ENCODE measurements at places on chromosomes 12 and 14.
A peak's percentile ranks its signal among the peaks of the same experiment; 100 is the strongest.

- no peak for DNase-seq
Observed at GRCh38 chr12:21823581-21823980, 49.1 kb upstream of the KCNJ8 start.

DNA sequence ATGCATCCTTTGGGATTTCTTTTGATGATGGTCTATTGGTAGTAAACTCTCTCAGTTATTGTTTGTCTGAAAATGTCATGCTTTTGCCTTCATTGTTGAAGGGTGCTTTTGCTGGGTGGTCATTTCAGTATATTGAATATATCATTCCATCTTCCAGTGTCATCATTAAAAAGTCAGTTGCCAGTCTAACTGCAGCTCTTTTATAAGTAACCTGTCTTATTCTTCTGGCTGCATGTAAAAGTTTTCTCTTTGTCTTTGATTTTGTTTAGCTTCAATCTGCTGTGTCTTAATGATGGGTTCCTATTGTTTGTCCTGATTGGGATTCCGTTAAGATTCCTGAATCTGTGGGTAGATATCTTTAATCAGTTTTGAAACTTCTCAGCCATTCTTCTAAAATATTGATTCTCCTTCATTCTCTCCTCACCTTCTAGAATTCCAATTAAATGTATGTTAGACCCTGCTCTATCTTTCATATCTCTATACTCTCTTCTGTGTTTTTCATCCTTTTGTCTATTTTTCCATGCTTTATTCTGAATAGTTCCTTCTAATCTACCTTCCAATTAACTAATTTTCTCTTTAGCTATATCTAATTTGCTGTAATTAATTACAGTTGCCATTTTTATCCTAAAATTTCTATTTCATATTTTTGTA is 6.4 kb downstream of the OAS1 start:
- no peak for DNase-seq

- no peak for DNase-seq
Observed at GRCh38 chr12:124993626-124994436, at the start of gene BRI3BP. TSS of gene BRI3BP (plus strand) at chr12:124993645. CDS start at chr12:124993791, 146 bp downstream.

GRCh38 chr14:55701638-55702037 is 121.6 kb downstream of the KTN1 start:
- no peak for DNase-seq

GRCh38 chr12:100656856-100657255 is 83.4 kb downstream of the GAS2L3 start:
- DNase-seq = no peak

GRCh38 chr12:46674129-46674528 is 151.7 kb downstream of the SLC38A4 start:
- no peak for DNase-seq

GRCh38 chr12:129651951-129652350 is 251.9 kb downstream of the TMEM132D start:
- DNase-seq = no peak

GRCh38 chr12:7122811-7123769 is 5.6 kb downstream of the RBP5 start:
- DNase-seq = no peak

- DNase-seq = no peak
Observed at GRCh38 chr12:54932038-54932437, 52.5 kb downstream of the TESPA1 start.

DNA sequence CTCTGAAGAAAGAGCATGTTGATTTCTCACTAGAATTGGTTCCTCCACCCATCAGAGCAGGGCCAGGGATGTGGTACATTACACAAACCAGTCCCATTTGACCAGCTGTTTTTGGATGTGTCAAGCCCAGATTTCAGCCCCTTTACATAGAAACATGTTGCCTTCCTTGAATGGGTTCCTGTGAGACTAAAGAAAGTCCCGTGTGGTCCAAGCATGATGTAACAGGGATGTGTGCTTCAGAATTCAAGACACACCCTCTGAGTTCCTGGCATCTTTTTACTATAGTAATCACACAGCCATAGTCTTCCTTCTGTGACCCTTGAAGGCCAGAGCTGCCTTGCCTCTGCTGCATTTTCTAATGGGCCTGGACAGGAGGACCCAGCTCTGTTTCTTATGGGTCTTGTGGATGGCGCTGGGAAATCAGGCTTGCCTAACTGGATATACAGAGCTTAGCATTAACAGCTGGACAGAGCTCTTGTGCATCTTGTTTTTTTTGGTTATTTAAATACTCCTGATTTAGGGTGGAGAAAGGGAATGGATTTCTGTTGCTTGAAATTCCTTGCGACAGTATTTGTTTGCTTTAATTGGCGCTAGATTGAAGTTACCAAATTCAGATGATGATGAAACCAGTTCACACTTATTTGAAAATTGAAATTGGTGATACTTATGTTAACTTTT is 341.0 kb downstream of the ZFP36L1 start:
- DNase-seq = no peak

DNA sequence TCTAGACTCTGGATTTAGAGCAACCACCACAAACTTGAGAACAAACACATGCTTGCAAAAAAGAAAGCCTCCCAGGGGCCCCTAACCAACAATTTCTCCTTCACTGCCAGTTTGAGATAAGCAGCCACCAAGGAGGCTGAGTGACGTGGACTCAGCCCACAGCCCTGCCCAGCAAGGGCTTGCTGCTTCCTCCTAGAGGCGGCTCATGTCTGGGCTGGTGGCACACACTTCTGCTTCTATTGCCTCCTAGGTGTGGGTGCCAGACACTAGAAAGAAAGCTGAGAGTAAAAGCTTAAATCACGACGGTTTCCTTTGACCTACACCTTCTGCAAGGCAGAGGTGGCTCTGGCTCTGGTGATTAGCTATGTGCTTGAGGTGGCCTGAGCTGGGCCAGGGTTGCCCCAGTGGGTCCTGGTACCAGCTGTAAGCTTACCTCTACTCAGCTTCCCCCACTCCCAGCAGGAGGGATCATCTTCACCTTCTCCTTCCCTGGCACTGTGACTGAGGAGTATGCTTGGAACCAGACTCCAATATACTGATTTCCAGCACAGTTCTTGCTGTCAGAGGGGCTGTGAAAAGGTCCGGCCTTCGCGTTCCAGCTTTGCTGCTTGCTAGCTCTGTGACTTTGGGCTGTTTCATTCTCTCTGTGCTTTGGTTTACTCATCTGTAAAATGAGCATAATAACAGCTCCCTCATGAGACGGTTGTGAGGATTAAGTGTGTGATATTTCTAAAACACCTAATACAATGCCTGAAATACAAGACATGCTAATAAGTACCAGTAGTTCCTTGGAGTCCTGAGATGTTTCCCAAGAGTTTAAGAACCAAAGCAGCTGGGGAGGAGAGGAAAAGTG is 89.7 kb upstream of the PARP11 start:
- DNase-seq = peak; percentile 65

DNA sequence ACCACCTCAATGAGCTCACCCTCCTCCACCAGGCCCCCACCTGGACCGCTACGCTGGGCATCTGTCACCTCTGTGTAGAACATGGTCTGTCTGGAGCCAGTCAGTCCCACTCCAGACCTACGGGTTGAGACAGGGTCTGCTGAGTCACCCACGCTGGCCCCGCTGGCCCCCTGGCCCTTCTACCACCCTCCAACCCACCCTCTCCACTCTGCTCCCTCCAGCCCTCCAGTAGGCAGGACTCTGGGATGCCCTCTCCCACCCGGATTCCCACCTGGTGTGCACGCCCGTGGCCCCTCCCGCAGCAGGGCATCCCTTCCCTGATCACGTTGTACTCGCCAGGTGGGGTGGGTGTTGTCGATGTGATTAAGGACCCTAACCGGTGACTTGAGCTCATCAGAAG is 4.6 kb upstream of the JAG2 start:
- DNase-seq = no peak

DNA sequence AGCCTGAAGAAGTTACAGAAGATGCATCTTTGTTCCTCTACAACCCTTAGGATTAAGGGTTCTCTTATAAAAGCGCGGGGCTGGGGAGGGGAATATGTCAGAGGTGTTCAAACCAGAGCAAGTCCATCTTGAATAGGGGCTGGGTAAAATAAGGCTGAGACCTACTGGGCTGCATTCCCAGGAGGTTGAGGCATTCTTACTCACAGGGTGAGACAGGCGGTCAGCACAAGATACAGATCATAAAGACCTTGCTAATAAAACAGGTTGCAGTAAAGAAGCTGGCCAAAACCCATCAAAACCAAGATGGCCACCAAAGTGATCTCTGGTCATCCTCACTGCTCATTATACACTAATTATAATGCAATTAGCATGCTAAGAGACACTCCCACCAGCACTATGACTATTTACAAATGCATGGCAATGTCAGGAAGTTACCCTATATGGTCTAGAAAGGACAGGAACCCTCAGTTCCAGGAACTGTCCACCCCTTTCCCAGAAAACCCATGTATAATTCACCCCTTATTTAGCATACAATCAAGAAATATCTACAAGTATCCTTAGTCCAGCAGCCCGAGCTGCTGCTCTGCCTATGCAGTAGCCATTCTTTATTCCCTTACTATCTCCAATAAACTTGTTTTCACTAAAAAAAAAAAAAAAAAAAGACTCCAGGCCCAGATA is 108.1 kb upstream of the FOXN3 start:
- DNase-seq = no peak

DNA sequence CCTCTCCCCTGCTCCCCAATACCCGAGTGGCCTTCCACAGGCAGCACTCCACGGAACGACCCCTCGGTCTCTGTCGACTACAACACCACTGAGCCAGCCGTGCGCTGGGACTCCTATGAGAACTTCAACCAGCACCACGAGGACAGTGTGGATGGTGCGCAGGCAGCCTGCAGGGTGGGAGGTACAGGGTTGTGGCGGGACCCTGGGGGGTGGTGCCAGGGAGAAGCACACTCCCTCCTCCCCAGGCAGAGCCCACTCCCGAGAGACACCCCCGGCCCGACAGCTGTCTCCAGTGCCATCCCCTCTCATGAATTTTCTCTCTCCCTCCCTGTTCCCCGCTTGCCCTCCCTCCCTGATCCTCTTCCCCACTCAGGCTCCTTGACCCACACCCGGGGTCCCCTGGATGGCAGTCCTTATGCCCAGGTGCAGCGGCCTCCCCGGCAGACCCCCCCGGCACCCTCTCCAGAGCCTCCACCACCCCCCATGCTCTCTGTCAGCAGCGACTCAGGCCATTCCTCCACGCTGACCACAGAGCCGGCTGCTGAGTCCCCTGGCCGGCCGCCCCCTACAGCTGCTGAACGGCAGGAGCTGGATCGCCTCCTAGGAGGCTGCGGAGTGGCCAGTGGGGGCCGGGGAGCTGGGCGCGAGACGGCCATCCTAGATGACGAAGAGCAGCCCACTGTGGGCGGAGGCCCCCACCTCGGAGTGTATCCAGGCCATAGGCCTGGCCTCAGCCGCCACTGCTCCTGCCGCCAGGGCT is 9.0 kb downstream of the TNS2 start:
- DNase-seq = no peak

GRCh38 chr12:45914090-45914489 is 76.3 kb downstream of the SCAF11 start:
- no peak for DNase-seq

- DNase-seq = no peak
Observed at GRCh38 chr12:43289426-43289801, 262.6 kb downstream of the ADAMTS20 start.

DNA sequence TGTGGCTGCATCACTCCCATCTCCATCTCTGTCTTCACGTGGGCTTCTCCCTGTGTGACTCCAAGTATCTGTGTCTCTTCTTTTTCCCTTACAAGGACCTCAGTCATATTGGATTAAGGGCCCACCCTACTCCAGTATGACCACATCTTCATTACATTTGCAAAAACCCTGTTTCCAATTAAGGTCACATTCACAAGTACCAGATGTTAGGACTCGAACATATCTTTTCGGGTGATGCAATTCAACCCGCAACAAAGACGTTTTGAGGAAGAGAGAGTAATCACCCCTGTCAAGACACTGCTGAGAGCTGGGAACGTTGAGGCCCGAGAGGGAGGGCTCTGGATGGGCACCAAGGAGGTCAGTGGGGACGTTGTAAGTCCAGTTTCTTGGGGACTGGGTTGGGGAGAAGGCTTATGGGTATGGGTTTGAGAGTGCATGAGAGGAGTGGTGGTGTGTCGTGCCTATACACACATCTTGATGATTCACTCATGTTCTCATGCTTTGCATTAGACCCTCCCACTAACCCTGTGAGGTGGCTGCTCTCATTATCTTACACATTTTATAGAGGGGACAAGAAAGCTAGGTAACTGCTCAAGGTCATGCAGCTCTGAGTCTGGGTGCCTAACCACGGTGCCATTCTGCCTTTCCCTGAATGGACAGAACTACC is 12.1 kb upstream of the IFI27 start:
- no peak for DNase-seq

Data from activated T-helper 1 cell treated with Interleukin-2 at 50 U/mL for 16 hours (primary cell).